ENCODE measurements at places on chromosomes 13 and 19.
A peak's percentile ranks its signal among the peaks of the same experiment; 100 is the strongest.

- peak; percentile 50 for DNase-seq
Measured at GRCh38 chr19:49403404-49404187, 15.5 kb downstream of the KASH5 start.

DNA sequence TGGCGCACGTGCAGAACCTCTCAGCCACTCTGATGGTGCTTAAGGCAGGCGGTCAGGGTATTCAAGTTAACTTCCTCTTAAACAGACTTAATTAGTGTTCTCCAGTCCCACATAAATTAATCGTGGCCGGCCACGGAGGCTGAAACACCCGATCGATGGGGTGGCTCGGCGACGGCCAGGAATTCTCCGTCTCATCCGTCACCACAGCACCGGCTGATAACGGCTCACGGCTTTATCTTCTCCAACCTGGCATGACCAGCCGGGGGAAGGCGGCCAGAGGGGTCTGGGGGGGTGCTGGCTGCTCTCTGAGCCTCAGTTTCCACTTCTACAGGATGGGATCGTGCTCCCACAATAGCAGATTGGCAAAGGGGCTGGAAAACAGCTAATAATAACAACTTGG is 32.6 kb upstream of the TCF3 start:
- DNase-seq = no peak

DNA sequence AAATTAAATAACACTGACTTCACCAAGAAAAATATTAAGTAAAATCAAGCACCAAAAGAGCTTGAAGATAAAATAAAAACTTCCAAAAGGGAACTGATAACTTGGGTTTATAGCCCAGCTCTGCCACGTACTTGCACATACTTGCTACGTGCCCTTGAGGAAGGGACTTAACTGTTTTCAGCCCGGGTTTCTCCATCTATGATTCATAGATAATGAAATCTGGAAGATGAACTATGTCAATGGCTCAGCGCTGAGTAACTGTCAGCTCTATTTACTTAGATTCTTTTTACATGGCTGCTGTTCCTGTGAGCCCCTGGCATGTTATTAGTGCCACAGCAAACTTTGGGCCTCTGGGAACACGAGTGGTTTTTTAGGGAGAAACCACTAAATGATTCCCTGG is 9.6 kb upstream of the ZC3H13 start:
- no peak for DNase-seq

DNA sequence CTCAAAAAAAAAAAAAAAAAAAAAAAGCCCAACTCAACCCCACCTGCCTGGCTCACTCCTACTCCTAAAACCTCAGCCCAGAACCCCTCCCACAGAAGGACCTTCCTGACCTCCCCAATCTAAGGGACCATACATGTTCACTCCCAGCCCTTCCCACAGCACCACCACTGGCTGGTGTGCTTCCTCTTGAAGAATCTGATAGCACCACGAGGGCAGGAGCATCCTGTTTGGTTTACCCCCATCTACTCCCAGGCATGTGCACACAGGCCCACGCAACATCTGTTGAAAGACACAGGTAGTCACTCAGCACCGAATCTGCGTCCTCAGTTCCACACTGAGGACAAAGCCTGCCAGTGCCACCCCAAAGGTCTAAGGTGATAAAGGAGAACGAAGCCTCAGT is 8.2 kb downstream of the LATS2 start:
- no peak for DNase-seq

DNA sequence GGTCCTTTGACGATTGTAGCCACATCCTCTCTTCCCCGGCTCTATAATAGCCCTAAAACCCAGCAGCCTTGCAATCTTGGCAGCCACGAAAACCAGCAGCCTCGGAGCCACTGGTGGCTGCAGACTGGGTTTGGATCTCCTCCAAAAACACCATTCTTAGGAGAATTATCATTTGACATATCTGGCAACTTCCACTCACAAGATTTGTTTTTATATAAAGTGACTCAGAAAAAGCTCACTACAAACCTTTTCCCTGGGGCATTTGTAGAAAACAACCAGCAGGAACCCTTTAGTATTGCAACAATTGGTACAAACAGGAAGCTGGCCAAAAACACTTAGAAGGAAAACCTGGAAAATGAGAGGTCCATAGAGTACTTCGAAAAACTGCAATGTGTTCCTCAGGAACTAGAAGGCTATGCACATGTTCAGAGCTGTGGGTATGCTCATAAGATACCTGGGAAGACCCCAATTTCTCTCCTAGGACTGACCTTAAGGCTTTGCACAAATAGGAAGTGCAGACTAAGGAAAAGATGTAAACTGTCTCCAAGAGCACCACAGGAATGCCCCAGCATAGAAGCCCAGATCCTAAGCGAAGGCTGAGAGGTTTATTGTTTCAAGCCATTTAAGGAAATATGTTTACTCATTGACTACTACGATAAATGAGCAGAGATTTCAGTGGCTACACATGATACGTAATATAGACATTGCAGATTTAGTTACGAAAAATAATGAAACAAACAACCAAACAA is 71.2 kb downstream of the MYO16 start:
- DNase-seq = no peak

Data from nephron progenitor cell (in vitro differentiated cells).